Thyroid gland (tissue), 4 donors: ENCODE measurements at places on chromosomes 2 and 18.

- no peak overlapping the region for H3K4me3 ChIP-seq
- H3K36me3 ChIP-seq, result no peaks in the 10 kb centered on the region
These were observed 151.1 kb downstream of the ZNF407 start for GRCh38 chr18:74748809-74749208.

DNA sequence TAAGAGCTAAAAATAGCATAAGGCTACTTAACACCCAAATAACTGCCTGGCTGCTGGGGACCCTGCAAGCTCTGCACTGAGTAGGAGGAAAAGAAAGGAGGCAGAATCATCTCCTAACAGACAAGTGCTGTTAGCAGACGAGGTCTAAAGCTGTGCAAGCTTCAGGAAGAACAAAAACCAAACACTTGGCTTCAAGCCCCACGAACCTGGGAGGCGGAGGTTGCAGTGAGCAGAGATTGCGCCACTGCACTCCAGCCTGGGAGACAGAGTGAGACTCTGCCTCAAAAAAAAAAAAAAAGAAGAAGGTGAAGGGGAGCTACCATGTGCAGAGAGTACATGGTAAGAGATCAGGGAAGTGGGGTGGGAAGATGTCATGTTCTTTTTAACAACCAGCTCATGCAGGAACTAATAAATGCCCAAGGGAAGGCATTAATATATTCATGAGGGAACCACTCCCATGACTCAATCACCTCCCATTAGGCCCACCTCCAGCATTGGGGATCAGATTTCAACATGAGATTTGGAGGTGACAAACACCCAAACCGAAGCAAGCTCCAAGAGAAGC lies 28.8 kb upstream of the INO80C start:
- H3K4me3 ChIP-seq, result no peak overlapping the region
- no peaks in the 10 kb centered on the region for H3K36me3 ChIP-seq
- DNase-seq, result peak; percentile 68
- peaks cover 17% of the 10 kb centered on the region for H3K4me1 ChIP-seq
- H3K27me3 ChIP-seq, result no peaks in the 10 kb centered on the region

- H3K4me3 ChIP-seq, result no peak overlapping the region
- no peak for DNase-seq
- no peak overlapping the region for H3K27ac ChIP-seq
- no peaks in the 10 kb centered on the region for H3K4me1 ChIP-seq
These were observed 6.3 kb upstream of the MCFD2 start for GRCh38 chr2:46921676-46922448.

GRCh38 chr18:8140841-8141501 lies 468.3 kb upstream of the RAB12 start:
- no peak overlapping the region for H3K27ac ChIP-seq
- DNase-seq, result no peak

GRCh38 chr2:179049546-179050311 lies at the start of gene CCDC141:
TSS of gene CCDC141 (minus strand) at chr2:179050137. CDS start at chr2:179049941, 196 bp downstream.
- no peaks in the 10 kb centered on the region for H3K36me3 ChIP-seq
- no peaks in the 10 kb centered on the region for H3K27me3 ChIP-seq
- no peak within 1 kb of the TSS for H3K4me3 ChIP-seq
- no peak for DNase-seq
- H3K4me1 ChIP-seq, result no peaks in the 10 kb centered on the region
- no peak within 1 kb of the TSS for H3K27ac ChIP-seq

DNA sequence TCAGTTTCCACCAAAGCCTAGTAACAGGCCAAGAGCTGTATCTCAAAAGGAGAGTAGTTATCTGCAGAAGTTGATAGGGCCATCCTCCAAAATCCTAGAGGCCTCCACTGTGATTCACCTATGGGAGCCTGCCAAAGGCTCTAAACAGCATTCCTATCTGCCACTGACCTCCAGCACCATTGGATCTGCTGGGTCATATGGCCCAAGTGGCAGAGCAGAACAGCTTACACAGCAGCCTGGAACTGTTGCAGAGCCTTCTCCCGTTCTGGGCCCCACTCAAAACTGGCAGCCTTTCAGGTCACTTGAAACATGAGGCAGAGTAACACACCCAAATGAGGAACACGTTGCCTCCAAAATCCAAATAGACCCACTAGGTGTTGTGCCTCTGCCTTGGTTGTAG lies 345.2 kb upstream of the RND3 start:
- H3K4me3 ChIP-seq, result no peak overlapping the region
- H3K27ac ChIP-seq, result no peak overlapping the region
- DNase-seq, result no peak

DNA sequence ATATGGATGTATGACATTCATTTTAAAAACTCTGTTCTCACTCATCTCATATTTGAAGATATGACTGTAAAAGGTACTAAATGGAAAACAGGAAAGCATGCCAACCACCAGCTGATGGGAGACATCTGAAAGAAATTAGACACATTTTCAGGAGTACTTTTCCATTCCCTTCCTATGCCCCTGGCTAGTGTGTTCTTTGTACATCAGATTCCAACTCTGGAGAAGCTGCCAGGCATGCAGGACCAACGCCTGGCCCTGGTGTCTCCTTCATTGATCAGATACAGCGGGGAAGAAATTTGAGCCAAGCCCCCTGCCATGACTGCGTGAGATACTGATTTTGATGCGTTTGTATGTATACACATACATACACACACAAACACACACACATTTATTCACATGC lies 599.0 kb upstream of the SYT4 start:
- H3K27ac ChIP-seq, result no peak overlapping the region
- H3K27me3 ChIP-seq, result no peaks in the 10 kb centered on the region
- H3K4me3 ChIP-seq, result no peak overlapping the region
- peaks cover 8% of the 10 kb centered on the region for H3K4me1 ChIP-seq
- DNase-seq, result no peak

DNA sequence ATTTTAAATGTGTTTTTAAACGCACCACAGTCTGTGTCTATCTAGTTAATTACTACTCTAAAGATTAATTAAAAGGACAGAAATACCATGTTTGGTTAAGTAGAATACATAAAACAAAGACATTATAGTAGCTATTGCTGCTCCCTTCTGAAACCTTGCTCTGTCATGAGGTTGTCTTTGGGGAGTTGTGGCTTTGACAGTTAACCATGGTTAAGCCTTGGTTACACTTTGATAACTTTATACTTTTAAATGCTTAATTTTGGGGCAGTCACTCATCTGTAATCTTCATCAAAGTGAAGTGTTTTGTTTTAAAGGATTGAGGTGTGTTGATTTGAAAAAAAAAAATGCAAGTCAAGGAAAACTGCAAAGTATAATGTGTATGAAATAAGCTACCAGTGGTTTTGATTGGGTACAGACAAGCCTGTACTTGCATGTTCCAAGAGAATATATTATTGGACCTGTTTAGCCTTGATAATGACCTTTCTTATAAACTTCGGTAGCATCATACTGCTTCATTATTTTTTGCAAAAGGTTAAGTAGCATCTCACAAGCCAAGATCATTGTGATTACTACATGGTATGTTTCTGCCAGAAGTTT lies 29.8 kb upstream of the TBR1 start:
- no peaks in the 10 kb centered on the region for H3K36me3 ChIP-seq
- H3K27me3 ChIP-seq, result no peaks in the 10 kb centered on the region
- no peak for DNase-seq
- no peaks in the 10 kb centered on the region for H3K4me1 ChIP-seq
- H3K4me3 ChIP-seq, result no peak overlapping the region

DNA sequence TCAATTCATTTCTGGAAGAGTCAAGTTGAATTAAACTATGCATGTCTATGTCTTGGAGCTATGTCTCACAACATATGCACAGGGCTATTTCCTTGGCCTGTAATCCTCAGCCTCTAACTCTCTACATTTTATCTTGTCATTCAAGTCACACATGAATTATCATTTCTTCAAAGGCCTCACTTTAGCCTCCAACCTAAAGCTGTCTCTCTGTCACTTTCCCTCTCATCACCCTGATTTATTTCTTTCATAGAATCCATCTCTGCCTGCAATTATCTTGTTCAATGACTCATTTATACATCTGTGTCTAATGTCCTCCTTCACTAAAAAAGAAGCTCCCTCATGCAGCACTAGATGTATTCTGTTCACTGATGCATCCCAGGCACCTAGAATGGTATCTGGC lies 614.2 kb upstream of the REG3G start:
- H3K4me3 ChIP-seq, result no peak overlapping the region
- no peaks in the 10 kb centered on the region for H3K27me3 ChIP-seq
- no peaks in the 10 kb centered on the region for H3K36me3 ChIP-seq
- no peak overlapping the region for H3K27ac ChIP-seq
